Left renal cortex interstitium (tissue), 4 donors: ENCODE measurements at places on chromosomes 2 and 18. TPM values are rescaled to one million over a fixed set of nuclear protein-coding genes. Genes with fewer than 3 reads are reported as not detected.

DNA sequence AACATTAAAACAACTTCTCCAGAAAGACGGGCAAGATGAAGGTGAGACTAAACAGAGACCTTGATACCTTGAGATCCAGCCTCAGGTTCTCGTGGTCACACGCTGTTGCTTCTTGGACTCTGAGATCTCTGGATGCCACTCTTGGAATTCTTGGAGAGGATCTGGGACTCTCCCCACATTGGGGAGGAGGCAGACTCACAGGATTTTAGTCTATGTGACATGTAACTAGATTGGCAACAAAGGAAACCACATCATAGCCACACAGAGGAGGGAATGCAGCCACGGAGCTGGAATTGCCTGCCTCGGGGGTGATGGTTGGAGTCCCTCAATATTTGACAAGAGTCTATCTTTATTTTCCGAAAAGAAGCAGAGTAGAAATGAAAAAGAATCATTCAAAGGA is 78.8 kb upstream of the IGFBP5 start:
- DNase-seq, result no peak

GRCh38 chr2:219592736-219593135 is 4.9 kb upstream of the STK11IP start:
- DNase-seq, result no peak

DNA sequence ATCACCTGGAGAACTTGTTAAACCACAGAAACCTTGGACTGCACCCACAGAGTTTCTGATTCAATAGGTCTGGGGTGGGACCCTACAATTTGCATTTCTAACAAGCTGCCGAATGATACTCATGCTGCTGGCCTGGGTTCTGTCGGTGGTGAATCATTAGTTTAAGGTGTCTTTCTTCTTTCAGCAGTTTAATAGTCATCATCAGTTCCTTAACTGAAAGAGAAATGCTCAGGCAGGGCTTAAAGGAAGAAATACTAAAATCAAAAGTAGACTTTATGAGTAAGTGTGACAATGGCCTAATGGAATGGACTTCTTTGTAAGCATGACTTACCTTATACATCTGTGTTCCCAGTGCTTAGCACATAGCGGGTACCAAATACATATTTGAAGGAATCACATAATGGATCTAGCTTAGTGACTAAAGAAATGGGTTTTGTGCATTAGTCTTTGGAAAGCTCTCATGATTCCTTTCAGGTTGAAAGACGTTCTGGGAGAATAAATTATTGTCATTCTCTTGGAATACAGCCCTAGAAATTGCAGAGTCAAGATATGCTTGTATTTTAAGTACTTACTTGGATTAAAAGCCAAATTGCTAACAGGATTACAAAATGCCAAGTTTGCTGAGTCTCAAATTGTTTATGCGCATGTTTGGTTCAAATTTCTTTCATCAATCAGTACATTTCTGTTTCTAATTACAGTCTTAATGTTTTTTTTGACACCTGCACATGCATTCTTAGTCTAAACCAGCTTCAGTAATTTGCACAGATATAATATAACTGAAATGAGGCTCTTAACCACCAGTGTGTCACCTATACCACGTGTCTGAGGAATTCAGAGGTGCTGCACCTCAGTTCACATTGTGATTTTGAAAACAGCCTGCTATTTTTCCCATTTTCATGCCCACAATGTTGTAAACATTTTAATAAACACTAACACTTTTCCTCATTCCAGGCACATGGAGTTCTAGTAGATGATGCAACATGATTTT is 220.3 kb upstream of the NRP2 start:
- no peak for DNase-seq

The RTTN gene
- 14.9 TPM for polyA plus RNA-seq
